Bladder microvascular endothelial cell (primary cell): ENCODE measurements at places on chromosomes 3 and 15. TPM values are rescaled to one million over a fixed set of nuclear protein-coding genes. Genes with fewer than 3 reads are reported as not detected.

Gene SERPINI1
- 1.4 and 1.6 TPM in 2 replicates for total RNA-seq

Gene FBXO40
- total RNA-seq = under 0.01 TPM in 1 of 2 replicates, not detected in the other

Gene LTF
- 0.13 and 0.16 TPM in 2 replicates for total RNA-seq

Gene ZNF385D
- total RNA-seq = 2.3 and 3.2 TPM in 2 replicates

Gene DCUN1D1
- total RNA-seq = 13.3 and 32.7 TPM in 2 replicates

Gene SSUH2
- not detected in 2 replicates for total RNA-seq

Gene STRIT1
- not detected in 2 replicates for total RNA-seq

Gene CRYGS
- total RNA-seq = 0.49 and 2.4 TPM in 2 replicates

Gene ISLR
- total RNA-seq = 0.06 and 0.32 TPM in 2 replicates

Gene C15orf62
- 1.1 and 1.6 TPM in 2 replicates for total RNA-seq
